ENCODE measurements at places on chromosomes 2 and 18. TPM values are rescaled to one million over a fixed set of nuclear protein-coding genes. Genes with fewer than 3 reads are reported as not detected.

The FOXD4L1 gene
- total RNA-seq, result 0.12 TPM

The SERPINB2 gene
- not detected for total RNA-seq

The PDCD1 gene
- total RNA-seq, result 23.0 TPM

The FIGN gene
- not detected for total RNA-seq

The COL4A3 gene
- total RNA-seq, result 0.39 TPM

The GAD1 gene
- total RNA-seq, result 12.8 TPM

The CIB4 gene
- total RNA-seq, result not detected

The RAD51AP2 gene
- not detected for total RNA-seq

The ALPI gene
- total RNA-seq, result not detected
